Left lung (tissue), 14 donors: ENCODE measurements at places on chromosomes 13 and 19. TPM values are rescaled to one million over a fixed set of nuclear protein-coding genes. Genes with fewer than 3 reads are reported as not detected.
A peak's percentile ranks its signal among the peaks of the same experiment; 100 is the strongest.

- no peak for DNase-seq
Observed at GRCh38 chr19:58274771-58275201, 4.0 kb upstream of the ZNF8 start.

- no peak for DNase-seq
Observed at GRCh38 chr13:72458701-72459100, 268.7 kb downstream of the MZT1 start.

Gene CACNG6
- not detected for total RNA-seq

GRCh38 chr13:77714119-77714755 is 16.8 kb downstream of the SLAIN1 start:
- no peak for DNase-seq

Gene HIPK4
- total RNA-seq, result 0.09 TPM

DNA sequence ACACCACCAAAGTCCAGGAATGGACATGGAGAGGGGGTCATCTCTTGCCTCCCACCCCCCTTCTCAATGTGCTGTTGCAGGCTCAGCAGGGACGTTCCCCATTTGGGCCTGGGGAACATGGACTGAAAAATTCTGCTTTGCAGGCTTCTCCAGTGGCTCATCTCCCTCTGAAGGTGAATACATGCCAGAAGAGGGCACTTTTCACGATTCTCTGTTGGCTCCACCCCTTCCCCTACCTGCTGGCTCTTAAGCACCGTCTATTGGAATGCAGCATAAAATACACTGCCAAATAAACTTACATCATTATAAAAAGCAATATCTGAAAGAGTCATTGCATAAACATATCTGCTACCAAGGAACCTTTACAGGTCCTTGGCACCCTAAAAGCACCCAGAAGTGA is 35.7 kb downstream of the NHLRC3 start:
- DNase-seq, result no peak

GRCh38 chr19:21134934-21135366 is 6.9 kb upstream of the ZNF431 start:
- no peak for DNase-seq

DNA sequence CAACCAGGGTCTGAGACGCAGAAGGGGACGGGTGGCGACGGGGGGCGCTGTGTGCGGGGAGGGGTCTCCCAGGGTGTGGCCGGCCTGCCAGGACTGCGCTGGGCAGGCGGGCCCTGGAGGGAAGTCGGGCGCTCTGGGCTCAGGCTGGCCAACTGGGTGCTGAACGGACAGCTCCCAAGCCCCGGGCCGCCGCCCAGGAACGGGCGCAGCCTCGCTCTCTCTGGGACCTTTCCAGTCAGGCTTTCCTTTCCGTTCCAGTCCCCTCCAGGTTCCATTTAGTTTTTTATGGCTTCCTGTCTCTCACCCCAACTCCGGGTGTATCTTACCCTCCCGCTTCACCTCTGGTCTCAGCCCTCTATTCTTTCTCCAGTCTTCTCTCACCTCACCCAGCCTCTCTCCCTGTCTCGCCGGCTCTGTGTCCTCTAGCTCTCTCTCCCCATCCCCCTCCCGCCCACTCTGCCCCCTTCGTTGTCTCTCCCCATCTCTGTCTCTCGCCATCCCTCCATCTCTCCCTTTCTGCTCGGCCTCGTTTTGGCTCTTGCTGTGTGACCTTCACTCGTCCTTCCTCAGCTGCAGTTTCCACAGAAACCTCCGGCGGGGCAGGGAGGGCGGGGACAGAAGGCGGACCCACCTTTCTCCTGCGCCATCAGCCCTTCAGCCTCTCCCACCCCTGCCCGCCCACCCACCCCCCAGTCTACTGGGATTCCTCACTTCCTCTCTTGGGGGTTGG is 3.3 kb upstream of the ATP1A3 start:
- DNase-seq, result peak; percentile 27

DNA sequence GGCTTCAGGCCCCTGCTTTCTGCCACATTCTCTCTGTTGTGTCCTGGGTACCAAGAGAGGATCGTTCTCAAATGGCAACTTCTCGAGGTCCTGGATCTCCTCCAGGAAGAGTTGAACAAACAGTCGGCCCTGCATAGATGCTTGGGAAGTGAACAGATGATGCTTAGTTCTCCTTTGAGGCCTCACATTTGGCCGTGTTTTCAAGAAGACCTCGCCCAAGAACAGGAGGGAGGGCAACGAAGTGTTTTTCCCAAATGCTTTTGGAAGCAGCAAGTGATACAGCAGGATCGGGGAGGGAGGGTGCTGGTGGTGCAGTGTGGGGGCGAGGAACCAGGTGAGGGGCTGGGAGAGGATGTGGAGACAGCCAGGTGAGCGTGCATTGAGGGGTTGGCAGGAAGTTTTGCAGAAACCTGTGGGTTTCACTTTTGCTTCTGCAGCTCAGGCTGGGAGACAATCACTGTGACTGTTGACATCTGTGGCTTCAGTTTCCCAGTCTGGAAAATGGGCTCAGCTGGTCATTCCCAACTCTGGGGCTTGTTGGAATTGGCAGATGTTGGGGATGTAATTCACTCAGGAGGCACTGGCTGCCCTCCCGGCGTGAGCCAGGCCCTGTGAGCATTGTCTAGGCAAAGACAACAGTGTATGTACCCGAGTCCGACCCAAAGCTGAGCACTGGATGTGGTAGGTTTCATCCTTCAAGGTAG is 21.6 kb downstream of the MAST3 start:
- DNase-seq, result no peak

- DNase-seq, result no peak
Observed at GRCh38 chr13:50787316-50788195, 55.9 kb downstream of the DLEU7 start.

GRCh38 chr19:3671680-3672574 is 28.3 kb downstream of the PIP5K1C start:
- DNase-seq, result no peak

DNA sequence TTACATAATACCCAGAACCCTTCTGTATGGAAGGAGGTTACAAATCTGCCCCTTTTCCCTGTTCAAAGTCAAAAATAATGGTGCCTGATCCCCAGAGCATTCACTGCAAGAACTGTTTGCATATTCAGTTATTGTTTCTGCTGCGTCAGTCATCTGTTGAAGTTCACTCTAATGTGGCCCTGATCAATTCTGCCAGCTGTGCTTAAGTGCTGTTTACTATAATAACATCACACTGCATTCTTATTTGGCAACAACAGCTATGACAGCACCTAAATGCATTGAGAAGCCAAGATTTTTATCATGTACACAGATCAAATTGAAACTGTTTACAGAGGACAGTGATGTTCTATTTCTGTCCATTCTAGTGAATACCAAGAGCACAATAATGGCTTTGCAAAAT is 115.9 kb downstream of the DACH1 start:
- no peak for DNase-seq

Gene ZNF154
- 7.0 TPM for total RNA-seq

Gene APOE
- 196 TPM for total RNA-seq

Gene ANKLE1
- total RNA-seq, result 0.45 TPM

DNA sequence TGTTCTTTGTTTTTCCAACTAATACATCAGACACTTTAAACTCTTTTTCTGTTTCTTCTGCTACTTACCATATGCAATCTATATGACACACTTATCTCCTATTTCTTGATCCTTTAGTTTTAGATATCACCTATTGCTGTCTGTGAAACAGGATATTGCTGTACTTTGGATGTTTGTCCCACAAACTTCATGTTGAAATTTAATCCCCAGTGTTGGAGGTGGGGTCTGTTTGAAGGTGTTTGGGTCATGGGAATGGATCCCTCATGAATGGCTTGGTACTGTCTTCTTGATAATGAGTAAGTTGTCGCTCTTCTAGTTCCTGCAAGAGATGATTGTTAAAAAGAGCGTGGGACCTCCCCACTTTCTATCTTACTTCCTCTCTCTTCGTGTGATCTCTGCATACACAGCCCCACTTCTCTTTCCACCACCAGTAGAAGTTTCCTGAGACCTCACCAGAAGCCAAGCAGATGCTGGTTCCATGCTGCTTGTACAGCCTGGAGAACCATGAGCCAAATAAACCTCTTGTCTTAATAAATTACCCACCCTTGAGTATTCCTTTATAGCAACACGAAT is 244.2 kb downstream of the NHLRC3 start:
- DNase-seq, result no peak

- peak; percentile 98 for DNase-seq
Observed at GRCh38 chr19:18557411-18558201, at the start of gene KXD1. Gene KXD1 (plus strand): TSS chr19:18557870. CDS start chr19:18562057, 4,187 bp downstream.

Gene OR7A5
- total RNA-seq, result not detected

Gene DDX39A
- total RNA-seq, result 90.1 TPM

DNA sequence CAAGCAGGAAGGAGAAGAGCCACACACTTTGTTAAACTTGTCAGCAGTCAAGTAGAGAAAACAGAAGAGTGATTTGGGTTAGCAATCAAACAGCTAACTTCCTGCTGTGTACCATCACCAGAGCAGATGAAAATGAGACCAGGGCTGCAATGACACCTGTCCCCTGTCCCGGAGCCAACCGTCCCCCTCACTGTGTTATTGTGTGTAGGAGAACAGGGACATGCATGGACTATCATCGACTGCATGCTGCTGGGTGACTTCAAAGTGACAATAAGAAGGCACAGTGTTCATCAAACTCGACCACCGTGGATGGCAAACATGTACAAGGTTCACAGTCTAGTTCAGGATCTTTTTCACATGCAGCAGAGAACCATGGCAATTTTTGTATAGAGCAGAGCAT is 94.0 kb upstream of the SLC15A1 start:
- no peak for DNase-seq

DNA sequence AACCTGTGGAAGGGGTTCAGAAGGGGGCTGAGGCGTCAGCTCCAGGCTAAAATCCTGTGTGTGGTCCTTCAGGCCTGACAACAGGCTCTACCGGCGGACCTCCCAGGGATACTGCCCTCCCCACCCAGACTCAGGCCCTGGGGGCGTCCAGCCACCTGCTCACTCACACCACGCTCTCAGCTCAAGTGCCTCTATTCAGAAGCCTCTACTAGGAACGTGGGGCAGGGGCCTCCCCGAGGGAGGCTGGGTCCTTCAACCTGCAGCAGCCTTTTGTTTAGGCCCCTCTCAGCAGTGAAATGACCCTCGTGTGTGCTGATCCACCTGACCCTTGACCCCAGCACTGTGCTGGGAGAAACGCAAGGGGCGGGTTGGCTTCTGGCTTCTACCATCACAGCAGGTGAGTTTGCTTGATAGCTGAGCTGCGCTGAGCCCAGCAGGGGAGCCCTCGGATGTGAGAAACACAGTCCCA is 10.6 kb downstream of the PLPP2 start:
- DNase-seq, result no peak

- DNase-seq, result peak; percentile 56
Observed at GRCh38 chr19:2425622-2426581, 1.5 kb downstream of the TIMM13 start.

Gene OCEL1
- 38.0 TPM for total RNA-seq

DNA sequence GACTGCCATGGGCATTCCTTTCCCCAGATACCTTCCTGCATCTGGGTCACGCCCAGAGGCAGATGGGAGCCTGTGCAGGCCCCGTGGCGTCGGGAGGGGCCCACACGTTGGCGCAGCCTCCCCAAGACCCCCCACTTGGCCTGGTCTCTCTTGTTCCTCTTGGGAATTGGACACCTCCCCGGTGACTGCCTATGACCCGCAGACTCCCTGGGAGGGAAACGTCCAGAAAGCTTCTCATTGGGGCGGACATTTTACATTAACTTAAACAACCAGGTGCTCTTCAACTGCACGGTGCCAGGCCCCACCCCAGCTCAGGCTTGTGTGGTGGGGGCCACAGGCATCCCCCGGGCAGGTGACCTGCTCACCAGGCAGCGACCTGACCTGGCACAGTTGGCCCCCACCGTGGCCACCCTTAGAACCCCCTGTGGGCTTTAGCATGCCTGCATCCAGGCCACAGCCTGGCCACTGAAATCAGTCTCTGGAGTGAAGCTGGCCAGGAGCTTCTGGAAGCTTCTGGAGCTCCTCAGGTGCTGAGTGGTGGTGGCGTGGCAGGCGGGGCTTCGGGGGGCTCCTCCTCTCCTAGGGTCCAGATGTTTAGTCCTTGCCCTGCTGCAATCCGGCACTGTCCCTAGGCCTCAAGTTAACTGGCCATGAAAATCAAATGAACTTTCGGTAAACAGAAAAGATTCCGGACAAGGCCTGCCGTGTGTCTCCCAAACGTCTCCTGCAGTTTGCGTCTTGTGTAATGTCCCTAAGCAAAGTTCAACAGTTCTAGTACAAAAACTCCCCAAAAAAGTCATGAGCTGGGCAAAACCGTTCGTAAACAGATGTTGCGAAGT is 8.5 kb upstream of the PROZ start:
- no peak for DNase-seq

GRCh38 chr13:106541826-106542225 is 6.4 kb upstream of the EFNB2 start:
- no peak for DNase-seq

Gene C1QTNF9B
- total RNA-seq, result not detected

DNA sequence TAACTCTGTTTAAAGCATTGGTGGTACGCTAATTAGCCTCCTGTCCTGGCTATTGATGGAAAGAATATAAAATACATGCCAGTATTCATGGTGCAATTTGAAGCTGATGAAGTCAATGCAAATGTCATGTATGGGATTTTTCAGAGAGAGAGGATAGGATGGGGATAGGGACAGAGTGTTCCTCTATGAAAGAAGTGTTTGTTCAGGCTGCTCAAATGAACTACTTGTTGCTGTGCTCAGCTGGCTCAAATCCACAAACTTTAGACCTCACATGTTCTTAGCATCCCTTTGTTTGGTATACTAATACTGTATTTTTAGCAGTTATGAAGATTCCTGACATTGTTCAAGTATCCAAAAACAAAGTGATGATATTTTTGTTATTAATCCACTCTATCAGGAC is 116.5 kb downstream of the SLITRK1 start:
- DNase-seq, result no peak

Gene RPL18A
- 1,592 TPM for total RNA-seq

DNA sequence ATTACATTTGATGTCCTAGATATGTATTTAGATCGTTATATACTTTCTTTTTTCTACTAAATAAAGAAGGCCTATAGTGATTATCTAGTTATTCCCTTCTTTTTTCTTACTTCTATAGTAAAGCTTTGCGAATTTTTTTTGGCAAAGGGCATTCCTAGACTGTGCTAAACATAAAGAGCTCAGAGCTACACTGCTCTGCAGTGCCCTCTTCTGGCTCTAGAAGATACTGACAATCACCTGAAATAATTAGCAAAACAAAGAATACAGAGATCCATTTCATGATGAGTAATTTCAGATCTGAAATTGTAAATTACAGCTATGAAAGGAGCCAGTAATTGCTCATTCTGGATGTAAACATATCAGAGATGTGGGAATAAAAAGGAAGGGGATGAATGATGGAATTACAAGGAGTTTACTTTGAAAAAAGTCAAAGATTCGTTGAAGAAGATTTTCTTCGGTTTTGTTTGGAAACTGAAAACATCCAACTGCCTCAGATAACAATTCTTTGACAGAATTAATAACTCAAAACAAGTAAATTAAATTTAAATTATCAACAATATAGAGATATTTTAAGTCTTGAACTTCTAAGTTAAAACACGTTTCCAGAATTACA is 288.5 kb downstream of the NALCN start:
- peak; percentile 40 for DNase-seq
